Stimulated activated naive CD8-positive, alpha-beta T cell treated with anti-CD3 and anti-CD28 coated beads, Interleukin-15, Interleukin-2, amounts not matched to agents 100 U/mL and 50 U/mL, for 24 hours (primary cell): ENCODE measurements at places on chromosomes 2 and 18.

DNA sequence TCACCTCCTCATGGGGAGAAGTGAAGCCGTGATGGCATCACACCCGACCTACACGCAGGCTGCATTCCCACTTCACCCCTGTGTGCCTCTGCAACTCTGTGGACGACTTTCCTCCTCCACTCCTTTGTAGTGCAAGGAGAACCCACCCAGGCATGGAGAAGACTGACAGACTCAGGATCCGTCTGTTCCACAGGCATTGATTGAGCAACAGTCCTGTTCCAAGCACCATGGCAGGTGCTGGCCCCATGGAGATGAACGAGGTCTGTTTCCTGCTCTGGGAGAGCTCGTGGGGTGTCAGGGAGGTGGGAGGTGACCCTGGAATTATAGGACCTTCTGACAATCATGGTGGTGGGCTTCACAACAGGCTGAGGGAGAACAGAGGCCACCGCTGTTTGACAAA lies 284.7 kb upstream of the HDAC4 start:
- no peak for DNase-seq

GRCh38 chr2:240121190-240121589 lies 14.9 kb downstream of the COPS9 start:
- no peak for DNase-seq

GRCh38 chr2:232319067-232319802 lies 59.3 kb upstream of the ALPP start:
- DNase-seq: no peak

DNA sequence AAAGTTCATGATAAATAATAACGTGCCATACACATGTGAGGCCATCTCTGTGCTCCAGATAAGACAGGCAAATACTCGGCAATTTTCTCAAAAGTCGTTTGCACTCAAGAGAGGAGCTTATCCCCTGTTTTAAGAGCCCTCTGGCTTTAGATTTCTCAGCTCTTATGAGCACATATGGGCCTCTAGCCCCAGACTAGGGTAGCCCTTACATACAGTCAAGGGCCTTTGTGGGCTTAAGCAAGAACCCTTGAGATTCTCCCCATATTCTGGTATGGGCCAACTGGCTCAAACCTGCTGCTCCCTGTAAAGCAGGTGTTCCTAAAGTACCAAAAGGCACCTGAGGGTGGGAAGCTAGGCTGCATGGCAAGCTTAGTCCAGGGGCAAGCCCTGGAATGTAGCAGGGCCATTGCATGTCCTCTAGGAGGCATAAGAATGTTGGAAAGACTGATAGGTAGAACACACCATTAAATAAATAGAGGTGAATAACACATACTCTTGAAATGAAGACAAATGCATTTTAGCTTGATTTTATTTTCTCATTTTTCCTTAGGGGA lies 66.1 kb downstream of the FASTKD2 start:
- no peak for DNase-seq

DNA sequence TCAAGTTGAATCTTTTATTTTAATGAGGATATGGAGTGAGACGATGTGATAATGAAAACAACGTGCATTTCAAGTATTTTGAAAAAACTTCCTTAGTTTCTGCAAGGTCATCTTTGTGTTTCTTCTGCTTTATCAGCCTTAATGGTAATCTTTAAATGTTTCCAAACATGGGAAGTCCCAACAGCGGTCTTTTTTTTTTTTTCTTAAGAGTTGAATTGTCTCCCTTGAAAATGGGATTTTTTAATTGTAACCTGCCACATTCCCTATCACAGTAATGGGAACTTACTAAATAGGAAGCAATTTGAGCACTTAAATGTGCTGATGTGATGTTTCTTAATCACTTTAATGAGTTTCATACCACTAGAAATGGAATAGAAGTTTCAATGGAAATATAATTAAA lies 45.8 kb downstream of the ATIC start:
- no peak for DNase-seq

DNA sequence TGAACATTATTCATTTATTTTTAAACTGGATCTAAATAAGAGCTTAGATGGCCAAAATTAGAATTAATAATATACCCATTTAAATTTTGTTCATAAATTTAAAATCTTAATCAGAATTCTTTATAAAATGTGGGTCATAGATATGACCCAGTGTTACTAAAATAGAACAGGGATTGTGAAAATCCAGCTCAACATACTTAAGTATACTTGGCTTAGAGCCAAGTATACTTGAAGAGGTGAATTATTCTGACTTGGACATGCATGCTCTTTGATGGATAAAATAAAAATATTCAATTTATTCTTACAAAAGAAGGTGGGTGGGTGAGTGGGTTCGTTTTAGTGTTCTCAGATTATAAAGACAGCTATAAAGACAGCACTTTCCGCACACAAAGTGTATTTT lies 70.7 kb downstream of the SPOPL start:
- DNase-seq: no peak

DNA sequence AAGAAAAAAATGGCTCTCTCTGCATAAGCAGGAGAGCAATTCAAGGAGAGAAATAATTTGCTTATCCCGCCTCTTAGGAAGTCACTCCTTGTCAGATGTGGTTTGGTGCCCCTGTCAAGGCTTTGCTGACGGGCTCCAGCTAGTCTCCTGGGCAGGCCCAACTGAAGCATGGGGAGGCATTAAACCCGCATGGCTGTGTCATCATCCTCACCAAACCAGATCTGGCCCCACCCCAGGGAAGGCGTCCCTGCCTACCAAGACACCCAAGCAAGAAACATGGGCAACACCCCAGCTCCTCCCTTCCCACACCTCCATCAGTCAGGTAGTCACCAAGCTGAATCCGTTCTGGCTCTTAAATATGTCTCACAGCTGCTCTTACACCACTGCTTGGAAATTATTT lies 108.0 kb downstream of the SGPP2 start:
- no peak for DNase-seq

GRCh38 chr2:183383854-183384253 lies 259.6 kb downstream of the NUP35 start:
- DNase-seq: no peak

DNA sequence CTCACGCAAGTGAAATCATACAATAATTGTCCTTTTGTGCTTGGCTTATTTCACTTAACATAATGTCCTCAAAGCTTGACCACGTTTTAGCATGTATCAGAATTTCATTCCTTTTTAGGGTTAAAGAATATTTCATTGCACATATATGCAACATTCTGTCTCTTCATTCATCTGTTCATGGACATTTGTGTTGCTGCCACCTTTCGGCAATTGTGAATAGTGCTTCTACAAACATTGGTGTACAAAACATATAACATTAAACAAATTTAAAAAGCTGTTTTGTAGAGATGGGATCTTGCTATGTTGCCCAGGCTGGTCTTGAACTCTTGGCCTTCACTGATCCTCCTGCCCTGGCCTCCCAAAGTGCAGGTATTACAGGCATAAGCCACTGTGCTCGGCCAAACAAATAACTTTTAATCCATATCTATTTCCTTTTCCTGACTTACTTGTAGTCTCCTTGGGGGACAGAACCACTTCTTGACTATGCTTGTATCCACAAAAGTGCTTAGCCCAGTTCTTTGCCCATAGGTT lies 209.3 kb downstream of the SLC4A3 start:
- DNase-seq: no peak

- no peak for DNase-seq
These were observed 63.0 kb upstream of the COX7A2L start for GRCh38 chr2:42424033-42424432.

DNA sequence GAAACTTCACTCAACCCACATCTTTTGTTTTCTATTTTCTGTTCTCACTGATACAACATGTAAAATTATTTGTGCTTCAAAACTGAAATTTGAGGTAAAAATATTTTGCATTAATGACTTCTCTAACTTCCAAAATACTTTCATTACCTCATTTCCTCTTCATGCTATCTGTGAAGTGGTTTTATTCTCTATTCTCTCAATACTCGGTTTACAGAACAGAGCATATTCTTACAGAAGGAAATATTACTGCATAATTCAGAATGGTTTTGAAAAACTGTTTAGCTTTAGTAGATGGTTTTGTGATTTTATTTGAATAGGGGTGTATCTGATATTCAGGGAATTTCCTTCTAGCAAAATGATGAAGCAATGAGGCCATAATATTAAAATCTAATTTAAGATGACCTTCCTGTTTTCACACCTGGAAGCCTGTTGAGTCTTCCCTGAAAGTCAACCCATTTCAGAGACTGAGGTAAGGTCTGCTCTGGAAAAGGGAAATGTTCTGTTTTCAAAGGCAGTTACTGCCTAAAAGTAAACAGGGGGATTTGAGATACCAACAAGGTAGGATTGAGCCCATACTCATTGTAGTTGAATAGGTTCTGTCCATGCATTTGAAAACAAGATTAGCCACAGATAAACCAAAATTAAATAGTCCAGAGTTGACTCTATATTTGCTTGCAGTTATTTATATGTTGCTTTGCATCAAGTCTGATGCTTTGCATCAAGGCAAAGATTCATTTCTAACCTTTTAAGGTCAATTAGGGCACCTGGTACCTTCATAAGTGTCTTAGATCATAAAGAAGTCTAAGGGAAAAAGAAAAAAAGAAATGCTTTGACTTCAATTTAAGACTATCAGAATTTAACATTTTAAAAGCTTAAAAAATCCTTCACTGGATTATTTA lies 50.8 kb upstream of the PEX13 start:
- DNase-seq: no peak

DNA sequence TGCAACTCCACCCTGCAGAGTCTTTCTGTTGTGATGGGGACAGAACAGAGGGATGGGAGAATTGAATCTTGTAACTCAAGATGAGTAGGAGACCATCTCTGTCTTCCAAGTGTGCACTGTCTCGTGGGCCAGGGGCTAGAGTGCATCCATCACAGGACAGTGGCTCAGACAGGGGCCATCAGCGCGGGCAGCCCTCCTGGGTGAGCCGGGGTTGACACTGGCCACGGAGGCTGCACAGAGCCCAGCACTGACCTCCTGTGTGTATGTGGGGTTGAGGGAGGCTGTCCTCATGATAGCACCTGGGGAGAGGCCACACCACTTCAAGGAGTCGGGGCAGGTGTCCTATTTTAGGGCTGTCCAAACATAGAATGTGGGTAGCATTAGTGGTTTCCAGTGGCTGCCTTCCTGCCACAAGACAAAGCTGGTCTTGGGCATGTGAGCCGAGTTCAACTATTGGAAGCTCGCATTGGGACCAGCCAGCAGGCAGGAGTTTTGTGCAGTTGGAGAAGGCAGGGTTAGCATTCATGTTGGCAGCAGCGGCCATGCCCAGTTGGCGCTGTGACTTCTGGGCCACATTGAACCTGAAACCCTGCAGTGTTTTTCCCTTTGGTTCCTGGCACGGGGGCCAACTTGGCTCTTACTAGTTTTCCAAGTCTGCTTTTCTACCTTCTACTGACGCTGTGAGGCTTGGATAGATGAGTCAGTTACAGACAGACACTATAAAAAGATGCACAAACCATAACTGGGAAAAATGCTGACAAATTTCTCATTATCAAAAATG lies 45.3 kb downstream of the ACOXL start:
- DNase-seq: no peak

- peak; percentile 90 for DNase-seq
These were observed 2.2 kb upstream of the CASP8 start for GRCh38 chr2:201257956-201258665.
